ENCODE measurements at places on chromosomes 1 and 21.

DNA sequence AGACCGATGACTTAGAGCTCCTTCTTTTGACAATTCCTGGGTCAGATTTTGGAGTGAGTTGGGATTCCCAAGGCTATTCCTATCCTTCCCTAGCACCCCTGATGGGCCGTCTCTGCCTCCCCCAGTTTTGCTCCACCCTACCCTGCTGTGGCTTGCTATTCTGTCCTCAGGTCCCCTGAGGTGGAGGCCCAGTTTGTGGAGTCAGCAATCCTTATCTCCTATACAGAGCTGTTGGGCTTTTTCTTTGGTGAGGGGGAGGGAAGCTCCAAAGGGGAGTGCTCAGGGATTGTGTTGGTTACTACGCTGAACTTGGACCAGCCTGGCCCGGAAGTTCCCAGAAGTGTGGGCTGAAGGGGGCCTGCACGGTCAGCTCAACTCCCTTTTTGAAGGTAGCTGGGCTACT, 7.6 kb downstream of the SESN2 start:
- DNase-seq = no peak

GRCh38 chr1:182325339-182325738, 66.3 kb downstream of the GLUL start:
- DNase-seq = no peak

DNA sequence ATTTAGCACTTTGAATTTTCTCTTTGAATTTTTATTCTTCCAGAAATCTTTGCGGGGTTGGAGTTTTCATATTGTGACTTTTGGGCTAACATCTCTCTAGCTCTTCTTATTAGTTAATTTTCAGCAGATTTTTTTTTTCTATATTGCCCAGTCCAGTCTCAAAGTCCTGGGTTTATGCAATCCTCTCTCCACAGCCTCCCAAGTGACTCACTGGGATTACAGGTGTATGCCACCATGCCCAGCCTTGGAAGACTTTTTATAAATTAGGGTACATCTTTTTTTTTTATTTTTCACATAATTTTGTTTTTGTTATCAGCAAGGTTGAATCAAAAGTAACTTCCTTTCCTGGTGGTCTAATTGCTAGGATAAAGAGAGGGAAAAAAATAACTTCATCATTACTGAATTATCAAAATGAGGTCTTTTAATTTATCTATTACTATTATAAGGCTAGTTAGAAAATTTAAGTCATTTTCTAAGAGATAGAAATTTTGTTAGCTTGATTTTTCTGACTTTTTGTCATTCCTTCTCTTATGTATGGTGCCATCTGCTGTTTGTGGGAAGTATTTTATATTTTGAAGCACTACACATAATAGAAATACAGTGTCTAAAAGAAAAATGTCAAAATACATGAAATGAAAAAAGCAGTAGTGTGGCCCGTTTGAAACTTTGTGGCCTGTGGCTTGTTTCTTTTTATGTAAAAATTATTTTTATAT, 273.4 kb upstream of the CACYBP start:
- peak; percentile 57 for DNase-seq

DNA sequence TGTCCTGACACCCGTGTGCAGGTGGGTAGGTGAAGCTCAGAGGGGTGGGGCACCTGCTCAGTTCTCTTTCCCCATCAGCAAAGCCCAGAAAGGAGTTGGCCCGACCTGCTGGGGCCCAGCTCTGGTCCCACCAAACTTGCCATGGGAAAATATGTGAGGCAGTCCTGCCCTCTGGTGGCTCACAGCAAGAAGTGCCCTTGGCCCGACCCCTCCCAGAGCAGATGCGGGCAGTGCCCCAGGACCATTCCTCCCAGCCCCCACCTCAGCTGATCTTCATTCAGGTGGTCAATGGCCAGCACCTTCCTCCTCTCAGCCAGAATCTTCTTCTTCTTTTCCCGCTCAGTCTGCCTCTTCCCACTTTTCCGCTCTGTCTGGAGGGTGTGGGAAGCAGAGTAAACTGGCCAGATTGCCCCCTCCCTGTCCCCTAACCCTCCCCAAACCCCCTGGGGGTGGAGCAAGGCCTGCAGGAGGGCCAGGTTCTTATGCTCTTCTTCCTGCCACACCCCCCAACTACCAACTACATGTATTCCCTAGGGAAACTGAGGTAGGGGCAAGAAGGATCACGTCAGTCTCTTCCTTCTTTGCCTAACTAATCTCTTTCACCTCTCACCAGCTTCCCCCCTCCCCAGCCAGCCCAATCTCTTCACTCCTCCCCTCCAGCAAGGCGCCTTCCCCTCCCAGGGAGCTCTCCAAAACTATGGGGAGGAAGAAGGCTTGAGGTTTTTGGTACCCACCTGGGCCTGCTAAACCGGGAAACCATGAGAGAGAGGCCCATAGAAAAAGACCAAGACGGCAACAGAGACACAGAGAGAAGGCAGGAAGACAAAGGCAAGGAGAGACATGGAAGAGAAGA, 15.6 kb downstream of the TNNT2 start:
- peak; percentile 48 for DNase-seq

DNA sequence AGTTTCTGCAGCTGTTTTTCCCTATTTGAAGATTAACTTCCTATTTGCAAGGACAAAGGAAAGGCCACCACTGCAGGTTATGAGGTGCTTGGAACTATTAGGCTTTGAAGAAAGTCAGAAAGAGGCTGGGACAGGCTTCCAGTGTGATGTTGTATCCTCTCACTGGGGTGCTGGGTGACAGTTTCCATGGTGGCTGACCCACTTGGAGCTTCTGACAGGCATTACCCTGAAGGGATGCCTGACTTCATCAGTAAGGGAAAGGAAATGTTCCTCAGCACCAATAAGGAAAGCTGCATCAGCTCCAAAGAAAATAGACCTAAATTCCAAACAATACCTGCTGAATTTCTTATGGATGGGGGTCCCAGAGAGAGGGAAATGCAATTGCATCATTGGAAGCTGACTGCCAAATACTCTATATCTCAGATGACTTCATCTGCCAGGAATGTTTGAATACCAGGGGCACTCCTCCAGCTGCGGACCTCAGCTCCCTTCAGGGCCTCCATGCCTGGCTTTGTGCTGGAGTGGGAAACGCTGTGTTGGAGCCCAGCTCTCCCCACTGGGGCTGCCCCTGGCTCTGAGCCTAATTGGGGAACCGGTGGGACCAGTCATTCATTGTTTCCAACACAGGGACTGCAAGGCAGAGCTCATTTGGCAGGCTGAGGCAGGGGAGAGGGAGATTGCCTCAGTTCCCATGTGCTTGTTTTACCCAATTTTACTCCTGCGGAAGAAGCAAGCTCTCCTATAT, 76.6 kb downstream of the RGL1 start:
- peak; percentile 9 for DNase-seq

- no peak for DNase-seq
These were observed 60.8 kb upstream of the EPS8L3 start for GRCh38 chr1:109824349-109825115.

DNA sequence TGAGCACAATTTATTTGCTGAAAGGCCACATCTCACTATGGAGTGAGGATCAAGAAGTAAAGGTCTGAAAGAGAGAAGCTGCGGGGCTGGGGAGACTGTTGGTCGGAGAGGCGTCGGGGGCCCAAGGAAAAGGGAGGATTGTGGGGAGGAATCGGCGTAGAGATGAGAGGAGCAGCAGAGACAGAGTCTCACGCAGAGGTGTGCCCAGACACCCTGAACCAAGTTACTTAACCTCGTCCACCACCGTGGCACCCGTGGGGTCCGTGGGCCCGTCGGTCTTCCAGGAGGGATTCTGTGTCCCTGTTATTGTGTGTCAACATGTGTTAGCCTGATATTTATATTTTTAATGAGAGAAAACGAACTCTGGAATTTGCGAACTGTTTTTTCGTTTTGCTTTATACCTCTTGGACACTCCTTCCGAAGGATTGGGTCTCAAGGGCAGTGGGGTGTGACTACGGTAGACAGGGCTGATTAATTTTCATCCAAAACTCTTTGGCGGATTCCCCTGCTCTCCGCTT, 3.8 kb upstream of the NBPF1 start:
- DNase-seq = no peak

DNA sequence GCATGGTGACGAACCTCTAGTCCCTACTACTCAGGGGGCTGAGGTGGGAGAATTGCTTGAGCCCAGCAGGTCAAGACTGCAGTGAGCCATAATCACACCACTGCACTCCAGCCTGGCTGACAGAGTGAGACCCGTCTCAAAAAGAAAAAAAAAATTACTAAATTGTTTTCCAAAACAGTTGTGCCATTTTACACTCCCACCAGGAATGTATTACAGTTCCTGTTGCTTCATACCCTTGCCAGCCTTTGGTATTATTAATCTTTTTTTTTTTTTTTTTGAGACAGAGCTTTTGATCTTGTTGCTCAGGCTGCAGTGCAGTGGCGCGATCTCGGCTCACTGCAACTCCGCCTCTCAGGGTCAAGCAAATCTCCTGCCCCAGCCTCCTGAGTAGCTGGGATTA, 55.9 kb downstream of the RPS6KA1 start:
- no peak for DNase-seq

DNA sequence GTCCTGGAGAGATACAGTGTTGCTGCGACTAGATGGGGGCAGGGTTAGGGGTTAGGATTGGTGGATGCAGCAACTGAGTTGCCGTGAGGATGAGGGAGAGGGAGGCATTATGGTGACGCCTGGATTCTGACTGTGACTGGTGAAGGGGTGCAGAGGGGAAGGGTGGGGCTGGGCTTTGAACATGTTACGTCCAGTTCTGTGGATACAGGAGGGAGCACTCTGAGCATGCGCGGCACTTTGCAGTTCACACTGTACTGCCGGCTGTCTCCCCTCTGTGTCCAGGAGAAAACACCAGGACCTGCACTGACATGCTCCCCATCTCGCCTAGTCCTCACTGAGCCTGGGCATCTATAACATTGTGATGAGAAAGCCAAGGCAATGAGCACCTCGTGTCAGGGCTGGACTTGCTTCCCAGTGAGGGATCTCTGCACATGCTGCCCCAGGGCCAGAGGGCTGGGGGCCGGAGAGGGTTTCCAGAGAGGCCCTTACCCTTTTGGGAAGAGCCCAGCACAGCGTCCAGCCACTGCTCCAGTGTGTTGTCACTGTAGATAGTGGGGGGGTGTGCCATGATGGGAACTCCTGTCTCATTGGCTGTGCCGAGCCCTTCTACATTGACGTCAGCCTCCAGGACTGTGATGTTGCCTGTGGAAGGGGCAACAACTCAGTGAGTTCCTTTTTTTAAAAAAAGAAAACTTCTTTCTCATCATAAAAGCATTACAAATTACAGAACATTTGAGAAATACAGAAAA, 7.6 kb downstream of the FAM151A start:
- DNase-seq = no peak

GRCh38 chr21:16137106-16137505, 407.3 kb downstream of the USP25 start:
- no peak for DNase-seq

DNA sequence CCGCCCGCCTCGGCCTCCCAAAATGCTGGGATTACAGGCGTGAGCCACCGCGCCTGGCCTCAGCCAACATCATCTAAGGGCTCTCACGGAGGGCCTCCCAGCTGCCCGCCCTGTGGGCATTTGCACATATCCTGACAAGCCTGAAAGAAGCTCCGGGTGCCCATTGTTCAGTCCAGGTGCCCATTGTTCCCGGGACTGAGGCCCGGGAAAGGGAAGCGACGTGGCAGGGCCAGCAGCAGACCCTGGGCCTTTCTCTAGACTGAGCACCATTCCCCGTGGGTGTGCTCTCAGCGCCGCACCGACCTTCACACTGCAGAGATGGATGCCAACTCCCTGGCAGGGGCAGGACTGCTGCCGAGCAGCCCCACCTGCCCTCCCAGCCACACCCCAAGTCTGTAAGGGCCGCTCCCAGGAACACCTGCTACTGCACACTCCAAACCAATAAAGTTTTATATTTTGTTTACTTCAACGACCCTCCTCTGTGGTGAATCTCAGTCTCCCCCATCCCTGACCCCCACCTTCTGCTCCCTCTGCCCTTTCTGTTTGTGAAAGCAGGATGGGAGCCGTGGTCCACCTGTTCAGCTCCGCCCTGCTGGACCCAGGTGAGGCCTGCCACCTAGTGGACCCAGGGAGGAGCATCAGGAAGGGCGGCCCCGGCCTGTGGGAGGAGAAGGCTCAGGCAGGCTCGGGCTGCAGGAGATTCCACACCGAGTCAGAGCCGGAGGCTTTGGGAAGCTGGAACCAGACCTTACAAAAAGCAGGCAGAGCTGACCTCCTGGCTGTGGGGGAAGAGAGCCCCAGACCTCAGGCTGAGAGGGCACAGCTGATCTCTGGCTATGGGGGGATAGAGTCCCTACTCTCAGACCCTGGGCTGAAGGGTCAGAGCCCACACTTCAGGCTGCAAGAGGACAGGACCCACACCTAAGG, 1.1 kb upstream of the TMEM82 start:
- peak; percentile 61 for DNase-seq

GRCh38 chr1:204348722-204349121, 11.0 kb downstream of the PLEKHA6 start:
- DNase-seq = no peak

DNA sequence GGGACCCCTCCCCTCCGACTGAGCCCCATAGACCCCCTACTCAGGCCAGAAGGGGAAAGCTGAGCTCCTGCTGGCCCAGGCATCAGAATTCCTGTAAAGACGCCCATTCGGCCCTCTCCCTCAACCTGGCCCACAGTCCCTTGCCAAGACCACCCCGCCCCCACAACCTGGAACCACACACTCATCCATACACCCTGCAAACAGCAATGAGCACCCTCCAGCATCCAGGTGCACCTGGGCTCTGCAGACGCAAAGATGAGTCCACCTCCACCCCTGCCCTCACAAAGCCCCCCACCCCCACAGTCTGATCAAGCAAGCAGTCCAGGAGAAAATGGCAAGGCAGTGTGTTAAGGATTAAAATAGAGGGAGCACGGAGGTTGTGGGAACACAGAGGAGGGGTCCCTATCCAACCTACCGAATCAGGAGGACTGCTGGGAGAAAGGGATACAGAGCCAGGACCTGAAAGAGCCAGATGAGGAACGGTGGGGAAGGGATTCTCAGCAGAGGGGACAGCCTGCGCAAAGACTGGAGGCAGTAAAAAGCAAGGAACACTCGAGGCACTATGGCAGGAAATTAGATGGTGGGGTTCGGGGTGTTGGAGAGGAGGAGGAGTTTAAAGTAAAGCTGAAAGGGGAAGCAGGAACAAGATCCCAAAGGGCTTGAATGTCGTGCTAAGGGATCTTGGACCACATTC, 67.3 kb upstream of the LAPTM5 start:
- DNase-seq = no peak

DNA sequence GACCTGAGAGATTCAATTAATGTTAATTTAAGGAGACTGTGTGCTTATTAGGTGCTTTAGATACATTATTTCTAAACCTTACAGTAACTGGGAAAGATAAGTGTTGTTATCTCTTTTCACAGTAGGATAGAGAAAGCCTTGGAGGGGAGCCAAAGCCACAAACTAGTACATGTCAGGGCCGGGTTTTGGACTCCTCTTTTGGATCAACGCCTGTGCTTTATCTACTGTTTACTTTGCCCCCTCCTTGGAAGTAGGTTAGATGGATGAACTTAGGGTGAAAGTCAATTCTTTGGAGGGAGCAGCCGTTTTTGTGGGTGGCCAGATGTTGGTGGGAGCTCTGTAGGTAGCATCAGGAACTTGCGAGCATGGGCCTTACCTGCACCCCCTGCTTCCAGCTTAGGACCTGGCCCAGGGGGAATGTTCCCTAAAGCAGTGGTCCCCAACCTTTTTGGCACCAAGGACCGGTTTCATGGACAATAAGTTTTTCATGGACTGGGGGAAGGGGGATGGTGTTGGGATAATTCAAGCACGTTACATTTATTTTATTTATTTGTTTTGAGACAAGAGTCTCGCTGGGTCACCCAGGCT, 1.7 kb downstream of the HHAT start:
- DNase-seq = no peak
